Activated naive CD8-positive, alpha-beta T cell treated with anti-CD3 and anti-CD28 coated beads for 36 hours (primary cell): ENCODE measurements at places on chromosomes 11 and 22. TPM values are rescaled to one million over a fixed set of nuclear protein-coding genes. Genes with fewer than 3 reads are reported as not detected.

Gene RFPL2
- not detected for total RNA-seq

- DNase-seq: no peak
- H3K36me3 ChIP-seq: no peaks in the 10 kb centered on the region
- peaks cover 46% of the 10 kb centered on the region for H3K27me3 ChIP-seq
- H3K27ac ChIP-seq: no peak overlapping the region
Observed at GRCh38 chr11:115761348-115761747, 257.1 kb upstream of the CADM1 start.

- no peak for DNase-seq
- H3K27me3 ChIP-seq: no peaks in the 10 kb centered on the region
- peaks cover 30% of the 10 kb centered on the region for H3K36me3 ChIP-seq
- no peak overlapping the region for H3K4me3 ChIP-seq
- no peak overlapping the region for H3K27ac ChIP-seq
- H3K4me1 ChIP-seq: no peaks in the 10 kb centered on the region
Observed at GRCh38 chr11:62148271-62148980, 24.6 kb downstream of the INCENP start.

DNA sequence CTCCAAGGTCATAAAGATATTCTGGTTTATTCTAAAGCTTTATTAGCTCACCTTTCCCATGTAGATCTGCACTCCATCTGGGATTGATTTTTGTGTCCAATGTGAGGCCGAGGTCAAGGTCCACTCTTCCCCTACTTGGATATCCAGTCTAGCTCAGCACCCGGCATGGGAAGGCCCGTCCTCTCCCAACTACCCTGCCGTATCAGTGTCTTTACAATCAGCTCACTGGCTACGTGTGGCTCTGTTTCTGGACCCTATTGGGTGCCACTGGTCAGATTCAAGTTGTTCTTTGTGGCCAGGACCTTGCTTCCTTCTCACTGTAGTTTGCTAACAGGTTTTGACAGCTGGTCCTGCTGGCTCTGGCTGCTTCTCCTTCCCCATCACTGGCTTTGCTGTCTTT is 30.9 kb downstream of the KCNQ1OT1 start:
- H3K4me3 ChIP-seq: no peak overlapping the region
- H3K27ac ChIP-seq: no peak overlapping the region
- H3K4me1 ChIP-seq: no peaks in the 10 kb centered on the region
- H3K27me3 ChIP-seq: no peaks in the 10 kb centered on the region
- DNase-seq: no peak
- no peaks in the 10 kb centered on the region for H3K36me3 ChIP-seq

- no peak overlapping the region for H3K4me3 ChIP-seq
- DNase-seq: no peak
- H3K4me1 ChIP-seq: no peaks in the 10 kb centered on the region
Observed at GRCh38 chr11:131491503-131491902, 121.1 kb downstream of the NTM start.

Gene YPEL4
- 0.38 TPM for total RNA-seq

GRCh38 chr11:26193694-26194365 is 138.1 kb upstream of the ANO3 start:
- no peak overlapping the region for H3K4me3 ChIP-seq
- H3K36me3 ChIP-seq: no peaks in the 10 kb centered on the region
- H3K27me3 ChIP-seq: no peaks in the 10 kb centered on the region
- H3K4me1 ChIP-seq: no peaks in the 10 kb centered on the region
- no peak overlapping the region for H3K27ac ChIP-seq
